SJSA1 (cell line): ENCODE measurements at places on chromosomes 7 and 10. TPM values are rescaled to one million over a fixed set of nuclear protein-coding genes. Genes with fewer than 3 reads are reported as not detected.

DNA sequence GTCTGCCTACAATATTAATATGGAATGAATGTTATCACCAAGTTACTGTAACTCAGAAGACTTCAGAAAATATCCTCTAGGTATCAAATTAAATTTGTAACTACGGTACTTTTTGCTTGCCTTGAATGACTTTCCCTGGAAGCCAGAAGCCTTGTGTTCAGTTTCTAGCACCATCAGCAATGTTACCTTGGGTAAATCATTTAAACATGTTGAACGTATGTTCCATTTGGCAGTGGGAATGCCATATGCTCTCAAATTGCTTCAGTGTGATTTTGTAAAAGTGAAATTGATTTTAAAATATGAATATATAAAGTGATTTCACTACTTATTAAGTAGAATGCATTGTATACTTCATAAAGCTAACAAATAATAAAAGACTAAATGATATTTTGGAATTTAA, 11.2 kb downstream of the RPA3 start:
- no peak for DNase-seq

DNA sequence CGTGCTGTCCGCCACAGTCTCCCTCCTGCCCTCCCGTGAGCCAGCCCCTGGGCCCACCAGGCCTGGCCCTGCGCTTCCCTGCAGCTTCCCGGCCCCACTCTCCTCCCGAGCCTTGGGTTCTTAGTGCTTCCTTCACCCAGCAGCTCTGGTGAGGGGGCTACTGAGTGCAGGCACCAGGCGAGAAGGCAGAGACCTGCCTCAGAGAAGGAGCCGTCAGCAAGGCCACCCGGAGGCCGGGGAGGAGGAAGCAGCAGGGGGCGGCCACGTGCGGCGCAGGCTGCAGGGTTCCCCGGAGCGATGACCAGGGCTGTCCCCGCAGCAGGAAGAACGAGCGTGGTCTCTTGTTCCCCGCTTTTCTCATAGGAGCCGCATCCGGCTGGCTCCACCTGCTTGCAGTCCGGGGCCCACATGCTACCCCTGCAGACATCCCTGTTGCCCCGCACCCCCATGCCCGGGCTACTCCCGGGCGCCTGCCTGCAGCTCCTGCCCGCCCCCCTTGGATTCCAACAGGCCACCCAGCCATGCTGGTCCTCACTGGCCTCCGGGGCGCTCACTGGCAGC, 20.5 kb downstream of the YKT6 start:
- no peak for DNase-seq

- DNase-seq = no peak
Measured at GRCh38 chr7:5679048-5679812, 102.2 kb downstream of the RNF216 start.

- DNase-seq = no peak
Measured at GRCh38 chr10:16996530-16996964, 133.1 kb downstream of the CUBN start.

DNA sequence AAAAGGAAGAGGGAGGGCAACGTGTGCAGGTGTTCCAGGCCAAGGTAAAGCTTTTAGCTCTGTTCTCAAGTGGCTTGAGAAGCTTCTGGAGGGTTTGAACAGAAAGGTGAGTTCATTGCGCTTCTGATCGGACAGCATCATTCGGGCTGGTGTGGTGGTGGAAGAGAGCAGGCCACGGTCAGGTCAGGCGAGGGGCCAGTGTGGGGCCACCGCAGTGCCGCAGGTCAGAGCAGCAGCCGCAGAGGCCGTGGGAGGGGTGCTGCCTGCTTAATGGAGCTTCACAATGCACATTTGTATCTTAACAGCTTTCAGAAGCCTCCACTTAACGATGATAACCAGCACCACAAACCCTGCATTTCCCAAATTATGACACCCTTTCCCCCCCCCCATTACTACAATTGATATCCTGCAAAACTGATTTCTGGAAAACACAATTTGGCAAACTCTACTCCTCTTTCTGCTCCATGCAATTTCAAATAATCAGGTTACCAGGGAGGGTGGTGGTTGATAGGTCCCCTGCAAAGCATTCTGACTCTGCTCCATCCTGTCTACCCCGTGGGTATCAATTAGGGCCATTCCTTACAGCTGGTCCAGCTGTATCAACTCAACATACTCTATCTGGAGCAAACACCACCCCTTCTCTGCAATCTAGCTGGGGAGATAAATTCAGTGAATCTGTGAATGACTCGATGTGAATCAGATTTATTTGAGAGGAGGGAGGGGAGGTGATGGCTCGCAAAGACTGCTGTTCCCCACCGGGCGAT, 162.9 kb downstream of the ACTR3B start:
- DNase-seq = no peak

DNA sequence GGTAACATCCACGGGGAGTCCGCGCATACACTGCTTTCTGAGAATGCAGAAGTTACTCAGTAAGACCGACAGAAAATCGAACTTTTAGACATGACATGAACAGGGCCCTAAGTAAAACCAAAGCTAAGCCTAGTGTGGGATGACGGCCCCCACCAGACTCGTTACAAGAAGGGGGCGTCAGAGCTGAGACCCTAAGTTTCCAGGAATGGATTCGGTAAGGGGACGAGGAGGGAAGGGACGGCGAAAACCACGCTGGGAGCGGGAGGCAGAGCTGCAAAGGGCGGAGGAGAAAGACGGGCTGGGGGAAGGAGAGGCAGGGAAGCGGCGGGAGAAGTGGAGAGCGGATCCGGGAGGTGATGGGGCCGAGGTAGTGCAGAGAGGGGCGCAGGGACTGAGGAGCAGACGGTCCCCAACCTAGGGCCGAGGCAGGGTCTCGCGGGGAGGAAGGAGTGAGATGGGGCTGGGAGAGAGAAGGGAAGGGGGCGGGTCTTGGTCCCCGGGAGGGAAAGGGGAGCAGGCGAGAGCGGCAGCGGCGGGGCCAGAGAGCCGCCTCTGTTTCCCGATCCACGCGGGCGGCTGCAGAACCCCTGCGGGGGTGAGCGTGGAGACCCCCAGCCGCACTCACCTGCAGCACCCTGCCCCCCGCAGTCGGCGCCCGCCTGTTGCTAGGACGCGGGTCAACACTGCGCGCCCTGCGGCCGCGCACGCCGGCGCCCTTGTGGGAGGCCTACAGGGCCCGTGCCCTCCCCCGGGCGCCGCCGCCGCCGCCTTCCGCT, 513 bp downstream of the ODAD2 start:
- DNase-seq = peak; percentile 56

DNA sequence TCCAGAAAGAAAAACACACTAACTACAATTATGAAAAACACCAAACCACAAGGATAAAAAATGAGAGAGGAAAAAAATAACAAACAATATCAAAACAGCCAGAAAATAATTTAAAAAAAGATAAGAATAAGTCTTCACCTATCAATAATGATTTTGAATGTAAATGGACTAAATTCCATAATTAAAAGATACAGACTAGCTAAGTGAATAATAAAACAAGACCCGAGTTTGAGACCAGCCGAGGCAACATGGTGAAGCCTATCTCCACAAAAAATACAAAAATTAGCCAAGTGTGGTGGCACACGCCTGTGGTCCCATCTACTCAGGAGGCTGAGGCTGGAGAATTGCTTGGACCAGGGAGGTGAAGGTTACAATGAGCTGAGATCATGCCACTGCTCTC, 131.1 kb downstream of the MTERF1 start:
- no peak for DNase-seq

GRCh38 chr7:48096273-48096672, 7.2 kb downstream of the UPP1 start:
- DNase-seq = no peak

DNA sequence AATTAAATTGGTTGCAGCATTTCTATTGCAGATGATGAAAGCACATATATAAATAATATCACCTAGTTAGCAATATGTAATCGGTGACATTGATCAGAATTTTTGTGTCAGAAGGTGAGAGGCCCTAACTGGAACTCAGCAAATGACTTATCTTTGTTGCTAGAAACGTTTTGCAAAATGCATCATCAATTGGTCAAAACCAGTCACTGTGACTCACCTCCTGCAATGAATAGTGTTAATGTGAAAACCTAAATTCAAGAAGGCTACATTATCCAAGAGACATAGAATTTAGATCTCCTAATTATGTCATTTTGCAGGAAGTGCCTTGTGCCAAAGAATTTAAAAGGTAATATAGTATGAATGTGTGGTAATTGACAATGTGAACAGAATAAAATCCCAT, 9.8 kb upstream of the PNLIPRP3 start:
- no peak for DNase-seq

The AOAH gene
- 0.61 TPM in 1 of 2 replicates, not detected in the other for total RNA-seq

The CRYGN gene
- not detected in 2 replicates for total RNA-seq

The PDE6C gene
- not detected in 2 replicates for total RNA-seq
